ENCODE measurements at places on chromosomes 1 and 21. TPM values are rescaled to one million over a fixed set of nuclear protein-coding genes. Genes with fewer than 3 reads are reported as not detected.

- no peak for DNase-seq
- no peak overlapping the region for H3K27ac ChIP-seq
- no peaks in the 10 kb centered on the region for H3K27me3 ChIP-seq
- no peaks in the 10 kb centered on the region for H3K36me3 ChIP-seq
- H3K4me3 ChIP-seq: no peak overlapping the region
Measured at GRCh38 chr1:73755649-73756048, 442.3 kb downstream of the LRRIQ3 start.

GRCh38 chr1:99749504-99750347, 16.7 kb downstream of the FRRS1 start:
- H3K4me1 ChIP-seq: no peaks in the 10 kb centered on the region
- H3K27ac ChIP-seq: no peak overlapping the region
- H3K36me3 ChIP-seq: no peaks in the 10 kb centered on the region
- no peaks in the 10 kb centered on the region for H3K27me3 ChIP-seq

DNA sequence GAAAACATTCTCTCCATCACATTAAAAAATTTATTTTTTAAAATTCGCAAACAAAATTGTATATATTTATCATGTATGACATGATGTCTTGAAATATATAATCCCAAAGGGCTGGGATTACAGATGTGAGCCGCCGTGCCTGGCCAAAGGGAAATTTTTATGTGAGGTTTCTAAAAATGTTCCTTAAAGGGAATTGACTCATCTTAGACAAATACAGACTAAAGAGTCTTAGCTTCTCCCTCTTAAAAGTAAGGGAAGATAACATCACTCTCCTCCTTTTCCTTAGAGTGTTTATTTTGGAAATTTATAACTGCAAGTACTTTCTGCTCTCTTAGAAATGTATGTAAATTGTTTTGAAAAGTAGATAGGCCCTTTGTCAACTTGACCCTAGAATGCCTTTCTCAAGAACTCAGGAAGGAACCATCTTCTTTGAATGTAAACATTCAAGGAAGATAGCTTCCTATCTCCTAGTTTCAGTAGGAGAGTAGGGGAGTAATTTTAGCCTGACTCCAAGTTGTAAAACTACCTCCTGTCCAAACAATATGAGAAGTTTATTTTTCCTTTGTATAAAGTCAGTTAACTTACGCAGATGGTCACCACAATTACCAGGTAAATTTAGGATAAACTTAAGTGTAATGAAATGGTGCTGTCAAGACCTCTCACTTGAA, 59.5 kb downstream of the C21orf91 start:
- H3K4me3 ChIP-seq: no peak overlapping the region
- no peak overlapping the region for H3K27ac ChIP-seq
- H3K36me3 ChIP-seq: no peaks in the 10 kb centered on the region

- H3K4me3 ChIP-seq: peak overlapping the region; percentile 5
- H3K4me1 ChIP-seq: peaks cover 40% of the 10 kb centered on the region
- H3K36me3 ChIP-seq: no peaks in the 10 kb centered on the region
Measured at GRCh38 chr21:35046880-35047229, 2.2 kb downstream of the RUNX1 start.

- no peaks in the 10 kb centered on the region for H3K27me3 ChIP-seq
- no peaks in the 10 kb centered on the region for H3K36me3 ChIP-seq
- H3K4me1 ChIP-seq: peaks cover 48% of the 10 kb centered on the region
Measured at GRCh38 chr1:201724766-201725118, 104.2 kb upstream of the IPO9 start.

The CD5L gene
- total RNA-seq: not detected

The ZMYND12 gene
- 0.99 TPM for total RNA-seq

The TNFRSF9 gene
- total RNA-seq: not detected

The AMPD1 gene
- total RNA-seq: not detected

The UBL4B gene
- total RNA-seq: not detected
